CD4-positive, alpha-beta memory T cell (primary cell): ENCODE measurements at places on chromosomes 16 and 17. TPM values are rescaled to one million over a fixed set of nuclear protein-coding genes. Genes with fewer than 3 reads are reported as not detected.
A peak's percentile ranks its signal among the peaks of the same experiment; 100 is the strongest.

GRCh38 chr17:41992576-41992975 lies 24.7 kb downstream of the DNAJC7 start:
- no peak for DNase-seq

The RGS11 gene
- total RNA-seq: not detected

DNA sequence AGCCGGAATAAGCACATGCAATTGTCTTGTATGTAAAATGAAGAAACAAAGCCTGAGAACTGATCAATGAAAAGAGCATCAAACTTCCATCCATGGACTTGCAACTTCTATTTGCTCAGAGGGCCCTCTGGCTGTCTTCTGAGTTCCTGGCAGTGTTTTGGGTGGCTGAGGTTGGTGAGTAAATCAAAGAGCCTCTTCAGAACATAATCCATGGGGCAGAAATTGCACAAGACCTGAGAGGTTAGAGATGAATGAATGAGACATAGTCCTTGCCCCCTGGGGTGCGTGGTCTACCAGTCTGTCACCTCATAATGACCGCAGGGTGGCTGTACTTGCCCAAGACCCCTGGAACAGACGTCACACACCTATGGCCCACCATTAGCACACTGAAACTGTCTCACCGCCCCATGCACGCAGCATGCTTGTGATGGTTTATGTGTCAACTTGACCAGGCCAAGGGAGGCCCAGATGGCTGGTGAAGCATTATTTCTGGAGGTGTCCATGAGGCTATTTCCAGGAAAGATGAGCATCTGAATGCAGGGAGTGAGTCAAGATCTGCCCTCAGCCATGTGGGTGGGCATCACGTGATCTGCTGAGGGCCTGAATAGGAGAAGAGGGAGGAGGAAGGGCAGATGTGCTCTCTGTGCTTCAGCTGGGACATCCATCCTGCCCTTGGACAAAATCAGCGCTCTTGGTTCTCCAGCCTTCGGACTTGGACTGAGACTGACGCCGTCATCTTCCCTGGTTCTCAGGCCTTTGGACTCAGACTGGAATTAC lies 8.3 kb downstream of the PIK3R6 start:
- no peak for DNase-seq

DNA sequence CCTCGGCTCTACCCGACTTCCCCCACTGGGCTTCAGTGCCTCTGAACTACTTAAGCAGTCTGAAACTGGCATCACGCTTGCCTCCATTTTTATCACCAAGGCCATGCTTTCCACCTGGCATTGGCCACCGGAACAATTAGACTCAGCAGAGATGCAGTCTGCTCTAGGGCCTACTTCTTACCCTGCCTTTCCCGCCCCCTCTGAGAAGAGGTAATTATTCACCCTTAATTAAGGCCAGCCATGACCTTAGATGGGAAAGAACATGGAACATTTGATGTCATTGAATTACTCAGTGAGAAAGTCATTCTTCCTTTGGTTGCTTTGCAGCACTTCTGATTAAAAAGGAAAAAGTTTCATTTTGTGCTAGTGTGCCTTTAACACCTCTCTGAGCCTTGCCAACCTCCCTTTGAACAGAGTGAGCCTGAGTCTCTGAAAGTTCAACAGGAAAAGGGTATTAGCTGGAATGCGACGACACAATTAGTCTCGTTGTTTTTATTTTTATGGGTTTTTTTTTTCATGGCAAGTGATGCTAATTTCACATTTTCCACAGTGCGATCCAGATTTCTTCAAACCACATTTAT lies 60.9 kb upstream of the TNRC6A start:
- no peak for DNase-seq

DNA sequence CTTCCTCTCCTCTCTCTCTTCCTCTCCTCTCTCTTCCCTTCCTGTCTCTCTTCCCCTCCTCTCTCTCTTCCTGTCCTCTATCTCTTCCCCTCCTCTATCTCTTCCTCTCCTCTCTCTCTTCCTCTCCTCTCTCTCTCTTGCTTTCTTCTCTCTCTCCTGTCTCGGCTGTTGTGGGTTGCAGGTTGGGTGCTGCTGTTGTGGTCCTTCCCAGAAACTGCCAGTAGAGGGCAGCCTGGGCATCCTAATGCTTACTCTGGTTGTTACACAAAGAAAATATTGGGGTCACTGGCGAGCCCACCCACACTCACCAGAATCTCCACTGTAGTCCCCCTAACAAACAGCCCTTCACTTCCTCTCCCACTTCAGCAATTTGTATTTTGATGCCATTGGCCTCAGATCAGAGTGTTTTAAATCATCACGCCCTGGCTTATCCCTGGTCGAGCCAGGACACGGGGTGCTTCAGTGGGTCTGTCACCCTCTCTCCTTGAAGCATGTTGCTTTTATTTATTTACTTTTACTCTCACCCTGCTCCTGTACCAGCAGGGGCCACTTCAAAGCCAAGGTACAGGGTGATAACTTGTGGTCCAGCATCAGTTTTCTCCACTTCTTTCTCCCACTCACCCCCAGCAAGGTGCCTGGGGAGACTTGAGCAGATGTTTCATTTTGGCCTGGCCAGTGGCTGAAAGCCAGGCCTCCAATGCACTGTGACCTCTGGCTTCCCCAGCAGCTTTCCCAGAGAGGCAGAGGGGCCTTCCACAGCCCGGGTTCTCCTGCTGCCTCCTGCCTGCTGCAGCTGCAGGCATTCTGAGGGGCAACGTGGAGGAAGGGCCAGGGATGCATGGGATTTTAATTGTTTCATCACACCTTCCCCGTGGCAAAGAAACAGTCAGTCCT lies 4.7 kb upstream of the MMP15 start:
- peak; percentile 65 for DNase-seq

DNA sequence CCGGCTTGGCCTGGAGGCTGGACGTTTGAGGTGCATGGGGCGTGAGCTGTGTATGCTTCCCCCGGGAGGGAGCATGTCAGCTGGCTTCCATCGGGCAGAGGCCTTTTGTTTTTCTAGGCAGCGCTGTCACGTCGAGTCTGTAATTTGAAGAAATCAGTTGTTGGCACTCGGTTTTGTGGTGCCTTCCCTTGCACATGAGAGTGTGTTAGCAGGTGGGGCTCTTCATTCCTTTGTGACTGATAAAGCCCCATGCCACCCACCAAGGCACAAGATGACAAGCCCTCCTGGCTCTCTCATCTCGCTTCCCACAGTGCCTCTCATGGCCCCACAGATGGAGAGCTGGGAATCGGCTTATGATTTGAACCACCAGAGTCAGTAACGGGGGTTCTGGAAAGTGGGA lies 72.1 kb downstream of the BANP start:
- no peak for DNase-seq

- DNase-seq: no peak
Observed at GRCh38 chr16:23920446-23920845, 84.7 kb downstream of the PRKCB start.

The KRTAP4-3 gene
- total RNA-seq: not detected

The CLEC18C gene
- 0.96 TPM for total RNA-seq

The MAPT gene
- 1.9 TPM for total RNA-seq

DNA sequence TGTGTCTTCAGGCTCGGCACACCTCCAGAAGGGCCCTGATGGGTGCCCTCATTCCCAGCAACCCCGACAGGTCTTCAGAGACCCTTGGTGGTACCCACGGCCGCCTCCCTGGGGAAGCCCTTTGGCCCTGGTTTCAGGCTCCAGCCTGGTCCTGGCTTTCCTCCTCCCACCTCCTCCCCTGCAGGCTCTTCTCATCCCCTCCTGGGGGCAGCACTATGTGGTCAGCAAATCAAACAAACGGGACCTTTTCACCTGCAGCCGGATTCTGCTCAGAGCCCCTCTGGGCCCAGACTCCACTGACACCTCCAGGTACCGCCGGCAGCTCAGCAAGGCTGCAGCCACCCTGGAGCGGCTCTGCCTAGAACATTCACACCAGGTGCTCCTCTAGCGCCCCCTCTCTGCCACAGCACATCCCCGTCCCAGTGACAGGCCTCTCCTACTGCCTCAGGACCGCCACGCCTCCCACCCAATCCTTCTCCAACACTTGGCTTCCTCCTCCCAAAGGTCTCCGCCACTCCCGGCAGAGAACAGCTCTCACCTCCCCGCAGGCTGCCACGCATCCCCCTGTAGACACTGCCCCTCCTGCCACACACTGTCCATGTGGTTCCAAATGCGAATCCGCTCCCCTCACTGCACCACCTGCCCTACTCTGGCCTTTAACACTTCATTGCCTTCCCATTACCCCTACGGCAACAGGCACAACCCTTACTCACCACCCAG lies 12.0 kb downstream of the CORO7 start:
- DNase-seq: peak; percentile 54

DNA sequence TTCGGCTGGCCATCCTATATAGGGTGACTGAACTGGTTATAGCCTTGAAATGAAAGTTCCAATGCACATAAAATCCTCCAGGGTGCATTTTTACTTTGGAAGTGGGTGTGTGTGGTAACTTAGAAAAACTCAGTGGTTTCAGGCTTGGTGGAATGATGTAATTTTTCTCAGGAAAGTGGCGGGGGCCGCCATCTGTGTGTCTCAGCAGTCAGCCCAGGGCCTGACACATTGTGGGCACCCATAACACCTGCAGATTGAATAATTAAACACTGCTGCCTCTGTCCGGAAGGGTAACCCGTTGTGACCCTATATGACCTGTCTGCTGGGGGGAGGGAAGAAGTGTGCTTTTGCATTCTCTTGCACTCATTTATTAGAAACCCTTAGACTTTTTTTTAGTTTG lies 2.2 kb upstream of the PDP2 start:
- DNase-seq: no peak

DNA sequence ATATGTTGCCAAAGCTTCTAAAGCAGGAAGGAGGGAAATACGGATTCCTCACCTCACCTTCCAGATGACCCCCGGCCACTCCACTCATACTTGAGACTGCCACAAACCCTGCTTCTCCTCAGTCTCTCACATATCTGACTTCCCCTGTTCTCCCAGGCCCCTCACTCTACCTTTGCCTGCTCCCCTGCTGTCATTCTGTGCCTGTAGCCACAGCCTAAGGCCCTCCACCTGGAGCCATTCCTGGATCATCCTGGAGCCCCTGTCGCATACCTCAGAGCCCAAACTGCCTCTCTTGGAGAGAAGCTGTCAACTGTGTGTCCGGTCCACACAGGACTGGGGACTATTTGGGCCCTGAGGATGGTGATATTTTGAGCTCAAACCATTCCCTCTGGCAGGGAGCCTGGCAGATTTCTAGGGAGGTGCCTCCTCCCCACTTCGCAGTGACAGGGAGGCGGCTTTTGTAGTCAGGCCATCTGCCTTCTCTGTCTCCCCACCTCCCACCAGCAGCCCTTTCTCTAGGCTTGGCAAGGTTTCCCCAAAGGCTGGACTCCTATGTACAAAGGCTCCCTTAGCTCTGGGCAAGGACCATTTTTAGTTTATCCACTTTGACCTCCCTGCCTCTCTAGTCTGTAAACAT lies 2.3 kb upstream of the MED24 start:
- no peak for DNase-seq

The TBX21 gene
- total RNA-seq: 15.8 TPM

The TBX4 gene
- total RNA-seq: not detected

The MYH3 gene
- total RNA-seq: 11.5 TPM

DNA sequence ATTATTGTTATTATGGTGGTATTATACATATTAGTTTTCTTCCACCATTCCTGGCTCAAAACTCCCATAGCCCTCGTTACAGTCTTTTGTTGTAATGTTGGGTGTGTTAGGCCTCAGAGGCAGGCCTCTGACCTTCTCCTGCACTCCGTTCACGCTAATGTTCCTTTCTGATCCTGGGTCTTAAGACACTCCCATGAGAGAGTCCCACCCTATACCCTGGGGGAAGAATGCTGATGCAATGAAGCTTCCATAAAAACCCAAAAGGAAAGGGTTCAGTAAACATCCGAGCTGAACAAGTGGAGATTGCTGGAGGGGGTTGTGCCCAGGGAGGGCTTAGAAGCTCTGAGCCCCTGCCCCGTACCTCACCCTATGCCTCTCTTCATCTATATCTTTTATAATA lies 141.3 kb upstream of the NETO2 start:
- DNase-seq: no peak

GRCh38 chr17:35044181-35044580 lies 19.3 kb downstream of the RFFL start:
- DNase-seq: no peak

DNA sequence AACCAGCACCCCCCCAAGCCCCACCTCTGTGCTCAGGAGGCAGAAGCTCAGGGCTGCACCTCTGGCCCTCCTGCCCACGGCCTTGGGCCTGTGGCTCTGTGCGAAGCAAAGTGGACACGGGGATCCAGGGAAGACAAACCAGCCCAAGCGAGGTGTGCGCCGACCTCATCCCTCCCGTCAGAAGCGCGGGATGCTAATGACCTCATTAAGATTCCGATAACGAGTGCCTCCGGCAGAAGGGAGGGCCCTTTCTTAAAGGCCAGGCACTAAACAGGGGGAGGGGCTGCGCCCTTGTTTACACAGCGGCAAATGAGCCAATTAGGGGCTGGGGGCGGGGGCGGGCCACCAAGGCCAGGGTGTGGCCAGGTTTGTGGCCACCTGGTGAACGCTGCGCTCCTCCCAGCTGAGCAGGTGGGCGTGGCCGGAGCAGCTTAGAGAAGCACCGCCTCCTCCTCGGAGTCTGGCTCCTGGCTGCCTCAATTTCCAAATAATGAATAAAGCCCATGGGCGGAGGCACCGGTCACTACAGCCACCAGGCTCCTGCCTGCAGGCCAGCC lies 3.2 kb downstream of the CBX4 start:
- DNase-seq: no peak

The CA4 gene
- not detected for total RNA-seq

- DNase-seq: peak; percentile 54
Observed at GRCh38 chr17:51166987-51167931, 1.0 kb downstream of the NME2 start.

DNA sequence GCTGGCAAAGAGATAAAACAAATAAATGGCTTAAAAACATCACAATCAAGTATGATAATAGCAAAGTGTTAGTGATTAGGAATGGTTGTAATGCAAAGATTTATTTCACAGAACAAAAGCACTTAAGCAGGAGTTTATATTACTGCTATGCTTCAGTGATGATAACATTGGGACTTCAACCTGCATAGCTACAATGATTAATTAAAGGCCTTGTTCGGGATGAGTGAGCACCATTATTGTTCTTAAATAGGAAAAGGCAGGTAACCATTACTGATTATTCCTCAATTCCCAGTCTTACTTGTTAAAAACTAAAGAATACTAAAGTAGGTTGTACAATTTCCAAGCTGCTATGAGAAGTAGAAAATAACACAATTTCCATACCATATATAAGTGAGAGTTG lies 1247.5 kb upstream of the CDH8 start:
- DNase-seq: no peak

DNA sequence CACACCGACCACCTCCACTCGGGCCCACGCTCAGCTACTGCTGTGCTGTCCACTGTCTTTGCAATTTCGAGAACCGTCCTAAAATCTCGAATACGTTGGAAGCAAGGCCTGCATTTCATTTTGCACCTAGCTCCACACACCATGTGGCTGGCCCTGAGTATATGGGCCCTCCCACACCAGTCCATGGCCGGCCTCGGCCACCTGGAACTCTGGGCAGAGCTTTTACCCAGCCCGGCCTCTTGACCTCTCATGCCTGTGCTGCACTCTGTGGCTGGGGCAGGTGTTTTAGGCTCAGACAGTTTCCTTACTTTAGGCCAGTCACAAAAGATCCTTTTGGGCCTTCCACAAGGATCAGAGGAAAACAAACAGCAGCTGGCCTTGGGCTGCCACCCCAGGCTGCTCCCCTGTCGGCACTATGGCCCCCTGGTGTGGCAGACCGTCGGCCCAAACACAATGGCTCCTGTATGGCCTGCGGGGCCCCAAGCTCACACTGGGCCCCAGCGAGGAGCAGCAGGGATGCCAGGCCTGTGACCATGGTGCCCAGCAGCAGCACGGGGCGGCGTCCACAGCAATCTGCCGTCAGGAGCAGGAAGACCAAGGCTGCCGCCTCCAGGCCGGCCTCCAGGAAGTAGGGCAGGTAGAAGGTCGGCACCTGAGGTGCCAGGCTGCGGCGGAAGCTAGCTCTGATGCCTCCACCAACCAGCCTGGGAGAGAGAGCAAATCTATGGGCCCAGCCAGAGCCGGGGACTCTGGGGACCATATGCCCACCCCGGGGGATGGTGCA lies 2.5 kb downstream of the SLC22A31 start:
- no peak for DNase-seq
